NCI-H510A treated with DMSO at 0.1 percent for 48 hours (cell line): ENCODE measurements at places on chromosomes 5 and 9.
A peak's percentile ranks its signal among the peaks of the same experiment; 100 is the strongest.

DNA sequence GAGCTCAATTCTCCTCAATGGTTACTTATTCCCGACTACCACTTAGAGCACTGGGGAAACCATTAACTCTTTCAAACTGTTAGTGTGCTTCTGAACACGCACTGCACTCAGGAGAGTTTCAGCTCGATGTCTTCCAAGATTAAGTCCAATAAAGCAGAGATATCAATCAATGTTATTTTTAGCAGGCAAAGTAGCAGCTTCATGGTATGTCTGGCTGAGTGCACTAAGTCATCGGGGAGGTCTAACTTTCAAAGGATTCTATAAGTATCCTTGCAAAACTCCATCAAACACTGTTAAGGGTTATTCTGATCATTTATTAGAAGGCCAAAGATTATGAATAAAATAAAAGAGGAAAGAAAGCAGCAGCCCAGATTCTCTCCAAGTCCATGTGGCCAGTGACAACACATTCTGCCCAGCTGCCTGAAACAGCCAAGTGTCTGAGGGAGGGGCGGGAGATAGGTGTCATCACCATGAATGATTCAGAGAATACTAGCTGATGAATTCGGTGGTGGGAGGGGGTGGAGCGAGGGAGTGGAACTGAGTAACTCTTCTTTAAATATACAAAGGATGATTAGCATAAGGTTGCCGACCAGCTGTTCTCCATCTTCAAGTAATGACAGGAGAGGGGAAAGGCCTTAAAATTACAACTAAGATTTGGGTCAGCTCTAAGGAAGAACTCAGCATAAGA, 21.3 kb downstream of the NREP start:
- no peak for DNase-seq

DNA sequence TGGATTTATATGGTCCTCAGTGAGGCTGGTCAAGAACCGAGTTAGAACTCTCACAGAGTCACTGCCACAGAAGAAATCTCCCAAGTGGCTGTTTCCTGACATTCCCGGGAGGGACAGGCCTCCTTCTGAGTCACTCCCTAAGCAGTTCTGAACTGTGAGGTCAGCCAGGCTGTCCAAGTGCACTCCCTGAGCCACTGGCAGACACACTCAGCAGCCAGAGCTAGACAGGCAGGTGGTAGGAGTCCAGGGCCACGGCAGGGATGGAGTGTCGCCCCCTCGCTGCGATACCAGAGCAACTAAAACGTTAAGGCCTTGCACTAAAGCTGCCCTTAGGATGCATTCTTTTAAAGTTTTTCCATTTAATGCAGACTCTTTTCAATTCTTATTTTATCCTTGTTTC, 3.4 kb downstream of the IL4 start:
- no peak for DNase-seq

DNA sequence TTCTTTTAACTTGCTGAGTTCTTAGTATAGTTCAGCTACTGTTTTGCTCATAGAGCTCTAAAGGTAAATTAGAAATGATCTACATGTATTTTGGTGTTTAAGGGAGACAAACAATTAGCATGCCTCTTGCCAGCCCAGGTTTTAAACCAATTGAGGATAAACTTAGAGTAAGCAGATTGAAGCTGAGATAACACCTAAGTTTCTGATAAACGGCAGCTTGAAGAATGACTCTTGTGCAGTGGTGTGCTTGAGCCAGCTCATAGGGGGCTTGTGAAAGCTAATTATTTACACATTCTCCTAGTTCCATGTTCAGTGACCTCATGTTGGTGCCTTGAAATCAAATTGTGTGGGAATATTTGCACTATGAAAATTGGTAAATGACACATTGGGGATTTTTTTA, 193.0 kb downstream of the PRR16 start:
- DNase-seq = no peak

- no peak for DNase-seq
Measured at GRCh38 chr5:68315679-68316271, 100.2 kb downstream of the PIK3R1 start.

DNA sequence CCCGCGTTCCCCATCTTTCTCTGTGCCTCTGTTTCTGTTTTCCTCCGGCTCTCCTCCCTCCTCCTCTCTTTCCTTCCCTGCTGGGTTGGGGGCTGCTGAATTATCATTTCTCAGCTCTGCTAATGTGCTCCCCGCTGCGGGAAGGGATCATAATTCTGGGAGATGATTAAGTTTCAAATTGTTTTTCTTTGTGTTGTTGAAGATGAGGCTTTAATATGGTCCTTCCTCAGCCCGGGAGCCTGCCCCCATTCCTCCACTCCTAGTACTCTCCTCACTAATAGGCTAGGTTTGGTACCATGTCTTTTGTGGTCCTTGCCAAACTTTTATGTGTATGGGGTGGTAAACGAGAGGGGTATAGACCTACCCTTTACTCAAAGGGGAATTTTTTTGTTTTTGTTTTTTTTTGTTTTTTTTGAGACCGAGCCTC, 5.7 kb upstream of the PCDH1 start:
- DNase-seq = no peak

GRCh38 chr5:69491027-69491426, 1.6 kb upstream of the OCLN start:
- DNase-seq = no peak

DNA sequence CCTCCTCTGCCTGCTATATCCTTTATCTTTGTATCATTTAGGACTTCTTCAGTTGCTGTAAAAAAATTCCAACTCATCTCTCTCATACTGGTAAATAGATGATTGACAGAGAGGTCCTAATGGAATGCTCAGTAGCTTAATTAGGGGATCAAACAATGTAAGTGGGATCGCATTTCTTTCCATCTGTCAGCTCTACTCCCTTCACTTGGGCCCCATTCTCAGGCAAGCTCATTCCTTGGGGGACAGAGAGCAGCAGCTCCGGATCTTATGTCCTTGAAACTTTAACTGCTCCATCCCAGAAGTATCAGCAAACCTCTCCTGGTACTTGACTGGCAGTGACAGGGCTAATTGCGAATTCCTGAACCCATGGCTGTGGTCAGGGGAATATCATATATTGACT, 146.7 kb downstream of the YTHDC2 start:
- no peak for DNase-seq

DNA sequence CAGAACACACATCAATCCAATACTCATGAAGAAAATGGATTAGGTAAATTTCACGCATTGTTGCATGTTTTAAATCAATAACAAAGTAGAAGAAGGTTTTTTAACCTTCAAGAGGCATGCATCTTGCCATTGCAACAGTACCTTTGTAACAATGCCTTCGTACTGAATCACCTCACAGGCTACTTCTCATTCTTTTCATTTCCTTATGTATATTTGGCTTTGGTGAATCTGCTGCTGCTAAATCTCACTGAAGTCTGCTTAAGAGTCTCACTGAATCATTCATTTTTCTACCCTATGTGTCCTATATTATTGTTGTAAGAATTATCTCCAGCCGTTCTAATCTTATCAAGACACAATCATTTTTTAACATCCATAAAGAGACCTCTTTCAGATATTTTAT, 152.5 kb downstream of the CDH10 start:
- DNase-seq = no peak

GRCh38 chr5:71887680-71888079, 168.6 kb downstream of the CARTPT start:
- DNase-seq = peak; percentile 11

DNA sequence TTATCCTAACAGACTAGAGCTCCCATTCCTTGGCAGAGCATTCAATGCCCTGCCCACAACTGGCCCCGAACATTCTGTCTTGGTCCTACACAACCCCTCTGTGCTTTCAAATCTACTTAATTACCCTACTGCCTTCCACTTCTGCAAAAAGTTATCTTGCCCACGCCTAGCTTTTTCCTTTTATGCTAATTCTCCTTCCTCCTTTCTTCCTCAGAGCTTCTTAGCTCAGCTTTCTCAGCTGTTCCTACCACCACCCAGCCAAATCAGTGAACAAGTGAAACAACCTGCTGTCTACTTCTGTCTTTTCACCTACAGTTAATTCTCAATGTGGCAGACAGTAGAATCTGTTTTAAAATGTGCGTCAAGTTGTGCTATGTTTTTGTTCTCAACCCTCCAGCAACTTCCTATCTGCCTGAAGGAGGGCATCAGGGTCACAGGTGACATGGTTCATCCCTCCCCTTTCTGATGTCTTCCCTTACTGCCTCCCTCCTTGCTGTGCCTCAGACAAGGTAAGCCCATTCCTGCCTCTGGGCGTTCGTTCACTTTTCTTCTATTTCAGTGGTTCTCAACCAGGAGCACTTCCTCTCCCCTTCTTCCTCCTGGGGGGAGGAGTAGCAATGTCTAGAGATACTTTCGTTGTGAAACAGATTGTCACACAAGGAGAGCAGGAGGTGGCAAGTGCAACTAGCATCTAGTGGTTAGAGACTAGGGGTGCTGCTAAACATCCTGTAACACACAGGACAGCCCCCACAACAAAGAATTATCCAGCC, 1.3 kb upstream of the REEP5 start:
- DNase-seq = no peak

DNA sequence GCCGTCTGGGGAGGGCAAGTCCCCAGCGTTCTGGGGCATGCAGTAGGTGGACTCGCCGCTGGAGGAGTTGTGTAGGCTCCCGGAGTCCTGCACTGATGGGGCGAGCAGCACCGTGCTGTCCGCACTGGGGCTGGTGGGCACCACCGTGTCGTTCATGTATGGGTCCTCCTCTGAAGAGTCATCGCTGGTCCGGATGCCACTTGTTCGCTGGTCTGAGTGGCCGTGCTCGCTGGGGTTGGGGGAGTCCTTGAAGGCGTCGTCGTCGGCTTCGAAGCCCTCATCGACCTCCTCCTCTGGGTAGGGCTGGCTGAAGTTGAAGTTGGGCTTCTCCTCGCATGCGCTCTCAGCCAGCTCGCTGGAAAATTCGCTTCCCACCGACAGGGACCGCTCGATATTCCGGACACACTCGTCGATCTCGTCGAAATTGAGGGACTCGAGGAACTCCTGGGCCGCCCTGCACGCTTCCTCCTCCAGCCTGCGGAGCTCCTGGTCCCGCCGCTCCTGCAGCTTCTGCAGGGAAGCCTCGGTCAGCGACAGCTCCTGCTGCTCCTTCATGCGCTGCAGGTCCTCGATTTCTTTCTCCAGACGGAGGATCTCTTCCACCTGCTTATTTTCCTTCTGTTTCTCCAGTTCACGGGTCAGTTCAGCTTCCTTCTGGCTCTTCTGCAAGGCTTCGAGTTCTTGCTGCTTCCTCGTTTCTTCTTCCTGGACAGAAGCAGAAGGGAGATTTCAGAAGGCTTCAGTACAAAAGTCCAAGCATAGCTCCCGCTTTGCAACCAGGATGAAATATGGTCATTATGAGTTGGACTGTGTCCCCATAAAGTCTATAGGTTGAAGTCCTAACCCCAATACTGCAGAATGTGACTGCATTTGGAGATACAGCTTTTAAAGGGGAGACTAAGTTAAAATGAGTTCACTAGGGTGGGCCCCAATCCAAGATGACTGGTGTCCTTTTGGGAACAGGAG, 84.6 kb upstream of the RETREG1 start:
- no peak for DNase-seq

DNA sequence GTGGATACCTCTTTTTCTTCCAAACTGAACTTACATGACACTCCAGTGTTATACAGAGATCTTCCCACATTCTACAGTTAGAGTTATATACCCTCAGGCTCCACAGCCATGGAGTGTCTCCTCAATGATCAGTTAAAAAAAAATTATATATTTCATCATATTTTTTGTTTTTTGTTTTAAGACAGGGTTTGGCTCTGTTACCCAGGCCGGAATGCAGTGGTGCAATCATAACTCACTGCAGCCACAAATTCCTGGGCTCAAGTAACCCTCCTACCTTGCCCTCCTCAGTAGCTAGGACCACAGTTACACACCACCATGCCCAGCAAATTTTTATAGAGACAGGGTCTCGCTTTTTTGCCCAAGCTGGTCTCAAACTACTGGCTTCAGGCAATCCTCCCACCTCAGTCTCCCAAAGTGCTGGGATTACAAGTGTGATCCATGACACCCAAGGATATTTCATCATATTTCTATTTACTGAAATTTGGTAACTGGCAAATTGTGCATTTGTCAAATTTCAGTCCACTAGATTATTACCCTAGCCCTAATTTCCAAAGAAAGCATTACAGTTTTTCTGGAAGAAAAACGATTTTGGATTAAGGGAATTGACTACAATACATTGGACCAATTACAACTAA, 18.1 kb upstream of the SCAI start:
- DNase-seq = no peak

- DNase-seq = no peak
Measured at GRCh38 chr5:140020601-140021177, 22.4 kb downstream of the NRG2 start.

GRCh38 chr5:178192787-178193186, 5.6 kb upstream of the GMCL2 start:
- DNase-seq = no peak
